ENCODE measurements at places on chromosomes 1 and 21. TPM values are rescaled to one million over a fixed set of nuclear protein-coding genes. Genes with fewer than 3 reads are reported as not detected.
A peak's percentile ranks its signal among the peaks of the same experiment; 100 is the strongest.

DNA sequence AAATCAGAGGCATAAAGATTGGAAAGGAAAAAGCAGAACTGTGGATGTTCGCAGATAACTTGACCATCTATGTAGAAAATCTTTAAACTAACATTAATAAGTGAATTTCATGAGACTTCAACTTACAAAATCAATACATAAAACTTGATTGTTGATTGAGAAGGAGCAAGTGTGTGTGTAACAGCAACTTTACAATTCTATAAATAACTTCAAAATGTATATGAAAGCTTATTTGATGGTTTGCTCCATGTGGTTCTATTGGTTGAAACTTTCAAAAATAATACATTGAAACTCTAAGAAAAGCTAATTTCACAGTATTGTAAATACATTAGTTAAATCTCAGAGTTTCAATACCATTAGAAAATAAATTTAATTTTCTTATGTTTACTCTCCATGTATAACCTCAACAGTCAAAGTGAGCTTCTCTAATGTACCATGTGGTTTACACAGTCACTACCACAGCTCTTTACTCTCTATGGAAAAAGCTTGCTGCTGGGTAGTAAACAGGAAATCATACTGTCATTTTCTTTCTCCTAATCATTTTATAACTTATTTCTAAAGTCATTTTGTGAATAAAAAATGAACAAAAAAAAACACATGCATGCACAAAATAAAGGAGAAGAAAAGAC, 12.0 kb downstream of the AKT3 start:
- H3K27me3 ChIP-seq: no peaks in the 10 kb centered on the region
- H3K27ac ChIP-seq: no peak overlapping the region
- H3K36me3 ChIP-seq: peaks cover 3% of the 10 kb centered on the region
- no peaks in the 10 kb centered on the region for H3K4me1 ChIP-seq
- no peak overlapping the region for H3K4me3 ChIP-seq
- no peak for DNase-seq

DNA sequence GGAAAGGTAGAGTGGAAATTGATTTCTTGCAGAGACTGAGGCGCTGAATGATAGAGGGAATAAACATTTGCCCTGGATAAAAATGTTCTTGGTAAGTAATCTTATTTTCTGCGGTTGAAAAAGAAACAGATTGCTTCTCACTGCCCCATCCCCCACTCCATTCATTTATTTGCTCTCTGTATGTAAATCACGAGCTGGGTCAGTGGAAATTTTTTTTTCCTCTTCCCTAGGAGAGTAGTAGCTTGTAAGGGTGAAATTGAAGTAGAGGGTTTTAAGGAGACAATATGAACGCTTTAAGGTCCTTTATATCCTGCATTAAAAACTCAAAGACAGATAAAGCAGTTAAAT, 1.4 kb upstream of the BRINP3 start:
- peaks cover 6% of the 10 kb centered on the region for H3K4me1 ChIP-seq
- H3K36me3 ChIP-seq: no peaks in the 10 kb centered on the region
- no peak overlapping the region for H3K27ac ChIP-seq
- H3K4me3 ChIP-seq: peak overlapping the region; percentile 52
- no peak for DNase-seq

DNA sequence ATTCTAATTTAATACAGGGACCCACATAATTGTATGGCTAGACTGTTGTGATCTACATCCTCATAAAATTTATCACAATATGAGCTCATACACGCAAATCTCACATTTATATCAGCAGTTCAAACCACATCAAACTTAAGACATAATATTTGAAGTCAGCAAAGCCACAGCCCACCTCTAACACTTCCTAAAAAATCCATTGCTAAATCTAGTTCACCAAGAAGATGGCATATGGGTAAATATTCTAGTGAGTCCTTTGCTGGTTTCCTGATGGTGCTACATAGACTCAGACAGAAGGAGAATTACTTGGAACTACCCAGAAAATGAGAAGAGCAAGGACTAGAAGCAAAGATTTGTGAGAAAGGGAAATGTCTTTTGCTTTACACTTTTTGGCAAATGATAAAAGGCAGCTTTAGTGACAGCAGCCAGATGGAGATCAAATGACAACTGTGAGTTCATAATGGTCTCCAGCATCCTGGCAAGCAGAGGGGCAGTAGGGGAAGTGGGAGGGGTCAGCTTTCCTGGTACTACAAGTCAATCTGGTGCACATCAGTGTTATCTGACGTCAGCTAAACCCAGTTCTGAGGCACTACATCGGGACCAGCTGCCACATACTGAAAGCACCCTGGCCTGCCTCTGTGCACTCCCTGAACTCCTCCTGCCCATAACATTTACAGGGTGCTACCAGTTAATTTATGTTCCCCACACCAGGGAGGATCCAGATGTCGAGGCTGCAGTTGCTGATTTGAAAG, 10.6 kb upstream of the GADD45A start:
- H3K27me3 ChIP-seq: no peaks in the 10 kb centered on the region
- DNase-seq: peak; percentile 66

DNA sequence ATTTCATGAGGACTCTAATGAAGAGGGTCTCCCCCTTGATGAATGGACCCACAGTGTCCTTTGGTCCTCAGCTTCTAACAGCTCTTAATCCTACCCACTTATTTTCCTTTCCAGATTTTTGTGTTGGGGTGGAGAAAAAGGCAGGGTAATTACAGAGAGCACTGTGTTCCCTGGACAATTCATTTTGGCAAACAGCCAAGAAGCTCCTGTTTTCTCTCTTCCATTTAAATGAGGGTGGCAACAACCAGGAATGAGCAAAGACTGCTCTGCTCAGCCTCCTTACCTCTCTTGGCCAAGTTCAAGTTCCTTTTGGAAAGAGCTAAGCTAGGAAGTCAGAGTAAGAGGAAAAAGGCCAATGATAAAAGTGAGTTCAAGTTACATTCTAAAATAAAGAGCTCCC, 11.9 kb downstream of the XKR8 start:
- H3K27ac ChIP-seq: no peak overlapping the region
- H3K27me3 ChIP-seq: no peaks in the 10 kb centered on the region
- peaks cover 16% of the 10 kb centered on the region for H3K36me3 ChIP-seq
- no peak overlapping the region for H3K4me3 ChIP-seq
- H3K4me1 ChIP-seq: peaks cover 14% of the 10 kb centered on the region

GRCh38 chr1:1165900-1166421, 7.7 kb upstream of the TTLL10 start:
- H3K4me3 ChIP-seq: no peak overlapping the region
- H3K4me1 ChIP-seq: no peaks in the 10 kb centered on the region
- no peaks in the 10 kb centered on the region for H3K36me3 ChIP-seq
- no peak overlapping the region for H3K27ac ChIP-seq

DNA sequence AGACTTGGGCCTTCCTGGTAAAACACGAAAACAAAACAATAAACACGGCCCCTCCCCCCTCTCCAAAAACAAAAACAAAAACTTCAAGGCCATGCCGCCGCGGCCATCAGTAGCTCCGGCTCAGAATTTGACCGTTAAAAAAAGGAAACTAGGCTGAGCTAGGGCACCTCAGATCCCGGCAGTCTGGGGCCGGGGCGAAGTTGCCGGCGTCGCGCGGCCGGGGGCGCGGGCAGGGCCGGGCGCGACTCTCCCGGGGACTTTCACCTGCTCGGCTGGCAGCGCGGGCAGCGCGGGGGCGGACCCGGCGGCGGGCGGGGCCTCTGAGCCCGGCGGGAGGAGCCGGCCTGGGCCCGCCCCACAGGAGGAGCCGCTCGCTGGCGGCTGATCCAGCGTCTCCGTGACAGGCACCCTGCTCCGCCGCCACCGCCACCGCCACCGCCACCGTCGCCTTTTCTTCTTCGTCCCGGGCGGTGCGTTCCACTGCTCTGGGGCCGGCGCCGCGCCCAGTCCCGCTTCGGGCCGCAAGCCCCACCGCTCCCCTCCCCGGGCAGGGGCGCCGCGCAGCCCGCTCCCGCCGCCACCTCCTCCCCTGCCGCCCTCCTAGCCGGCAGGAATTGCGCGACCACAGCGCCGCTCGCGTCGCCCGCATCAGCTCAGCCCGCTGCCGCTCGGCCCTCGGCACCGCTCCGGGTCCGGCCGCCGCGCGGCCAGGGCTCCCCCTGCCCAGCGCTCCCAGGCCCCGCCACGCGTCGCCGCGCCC, at the start of gene NOS1AP:
TSS of gene NOS1AP (plus strand) at position 358 of the 760 bp plus-strand sequence. CDS start 487 bp downstream, outside the sequence.
- no peaks in the 10 kb centered on the region for H3K4me1 ChIP-seq
- peak within 1 kb of the TSS; percentile 74 for H3K27ac ChIP-seq
- peak within 1 kb of the TSS; percentile 61 for H3K4me3 ChIP-seq
- peak; percentile 65 for DNase-seq

DNA sequence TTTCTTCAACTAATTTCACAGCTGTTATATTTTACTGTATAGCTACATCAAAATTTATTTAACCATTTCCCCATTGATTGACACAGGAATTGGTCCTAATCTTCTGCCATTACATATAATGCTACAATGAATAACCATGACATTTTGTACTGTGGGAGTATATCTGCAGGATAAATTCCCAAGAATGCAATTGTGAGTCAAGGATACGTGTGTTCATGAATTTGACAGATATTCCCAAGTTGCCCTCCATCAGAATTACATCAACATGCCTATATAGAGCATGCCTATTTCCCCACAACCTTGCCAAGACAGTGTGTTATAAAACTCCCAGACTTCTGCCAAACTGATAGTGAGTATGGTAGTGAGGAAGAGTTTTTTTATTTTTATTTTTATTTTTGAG, 2.7 kb upstream of the TIE1 start:
- no peak overlapping the region for H3K27ac ChIP-seq
- H3K4me3 ChIP-seq: no peak overlapping the region
- H3K36me3 ChIP-seq: no peaks in the 10 kb centered on the region
- H3K4me1 ChIP-seq: peaks cover 58% of the 10 kb centered on the region

- H3K36me3 ChIP-seq: no peaks in the 10 kb centered on the region
- no peaks in the 10 kb centered on the region for H3K4me1 ChIP-seq
- DNase-seq: no peak
- no peaks in the 10 kb centered on the region for H3K27me3 ChIP-seq
- peak overlapping the region; percentile 40 for H3K27ac ChIP-seq
These were observed 58.8 kb upstream of the MAN1A2 start for GRCh38 chr1:117308311-117308916.

GRCh38 chr1:168466092-168466713, 77.6 kb downstream of the XCL2 start:
- no peaks in the 10 kb centered on the region for H3K27me3 ChIP-seq
- no peak for DNase-seq
- H3K36me3 ChIP-seq: no peaks in the 10 kb centered on the region
- peaks cover 21% of the 10 kb centered on the region for H3K4me1 ChIP-seq
- no peak overlapping the region for H3K27ac ChIP-seq

DNA sequence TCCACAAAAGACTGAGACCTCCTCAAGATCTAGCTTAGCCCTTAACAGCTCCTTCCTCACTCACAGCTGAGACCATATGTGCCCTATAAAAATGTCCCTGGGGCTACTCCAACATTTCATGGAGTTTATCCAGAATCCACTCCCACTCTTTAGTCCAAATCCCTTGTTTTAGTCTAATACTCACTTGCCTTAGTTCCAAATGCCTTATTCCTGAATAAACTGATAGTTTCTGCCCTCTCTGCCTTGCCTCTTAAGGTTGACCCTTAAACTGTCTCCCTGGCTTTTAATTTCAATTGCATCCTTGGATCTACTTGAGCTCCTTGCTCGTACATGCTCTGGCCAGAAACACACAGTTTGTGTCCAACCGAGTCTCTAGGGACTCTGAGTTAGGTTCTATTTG, 47.3 kb upstream of the LYPLAL1 start:
- H3K36me3 ChIP-seq: no peaks in the 10 kb centered on the region
- H3K4me1 ChIP-seq: no peaks in the 10 kb centered on the region
- H3K27ac ChIP-seq: no peak overlapping the region
- H3K27me3 ChIP-seq: no peaks in the 10 kb centered on the region
- H3K4me3 ChIP-seq: no peak overlapping the region

DNA sequence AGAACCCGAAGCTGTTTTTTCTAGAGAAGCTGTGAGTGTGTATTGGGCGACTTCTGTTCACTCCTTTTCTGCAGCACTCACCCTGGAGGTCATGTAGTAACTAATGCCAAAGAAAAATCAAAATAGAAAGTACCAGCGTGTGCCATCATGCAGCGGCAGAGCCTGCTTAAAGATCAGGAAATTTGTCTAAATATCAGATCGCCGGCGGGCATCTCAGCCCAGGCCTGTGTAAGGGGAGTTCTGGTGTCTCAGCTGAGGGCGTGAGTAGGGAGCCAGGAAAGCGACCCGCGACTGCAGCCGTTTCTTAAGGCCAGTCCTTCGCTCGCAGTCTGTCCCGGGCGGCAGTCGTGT, 768 bp downstream of the EDARADD start:
- H3K36me3 ChIP-seq: no peaks in the 10 kb centered on the region
- no peak for DNase-seq
- H3K4me1 ChIP-seq: no peaks in the 10 kb centered on the region
- H3K27me3 ChIP-seq: no peaks in the 10 kb centered on the region

DNA sequence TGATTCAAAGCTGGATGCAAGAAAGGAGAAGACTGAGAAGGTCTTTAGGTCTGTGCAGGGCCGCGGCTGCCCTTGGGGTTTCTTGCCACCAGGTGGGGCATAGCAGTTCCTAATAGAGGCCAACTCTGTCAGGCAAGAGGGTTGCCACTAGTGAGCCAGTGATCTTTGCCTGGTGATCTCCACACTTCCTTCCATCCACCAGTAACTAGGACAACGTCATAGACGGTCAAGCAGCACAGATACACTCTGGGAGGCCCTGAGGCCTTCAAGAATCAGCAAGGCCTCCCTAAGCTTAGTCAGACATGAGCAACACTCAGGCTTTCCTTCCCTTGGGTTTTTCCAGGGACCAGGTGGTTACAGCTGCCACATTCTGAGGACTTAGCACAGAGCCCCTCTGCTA, 32.9 kb upstream of the ATP2B4 start:
- no peak for DNase-seq
- H3K36me3 ChIP-seq: no peaks in the 10 kb centered on the region
- H3K4me1 ChIP-seq: no peaks in the 10 kb centered on the region

GRCh38 chr1:226498640-226499008, 49.9 kb upstream of the STUM start:
- no peak for DNase-seq
- no peaks in the 10 kb centered on the region for H3K27me3 ChIP-seq
- no peaks in the 10 kb centered on the region for H3K36me3 ChIP-seq
- H3K27ac ChIP-seq: no peak overlapping the region
- H3K4me3 ChIP-seq: no peak overlapping the region

DNA sequence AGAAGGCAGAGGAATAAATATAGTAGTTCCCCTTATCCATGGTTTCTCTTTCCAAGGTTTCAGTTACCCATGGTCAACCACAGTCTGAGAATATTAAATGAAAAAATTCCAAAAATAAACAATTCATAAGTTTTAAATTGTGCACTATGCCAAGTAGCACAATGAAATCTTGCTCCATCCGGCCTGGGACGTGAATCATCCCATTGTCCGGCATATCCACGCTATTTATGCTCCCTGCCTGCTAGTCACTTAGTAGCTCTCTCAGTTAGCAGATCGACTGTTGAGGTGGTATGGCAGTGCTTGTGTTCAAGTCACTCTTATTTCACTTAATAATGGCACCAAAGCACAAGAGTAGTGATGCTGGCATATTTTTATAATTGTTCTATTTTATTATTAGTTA, 58.6 kb upstream of the ARHGAP29 start:
- H3K27me3 ChIP-seq: no peaks in the 10 kb centered on the region
- H3K27ac ChIP-seq: peak overlapping the region; percentile 37
- no peaks in the 10 kb centered on the region for H3K36me3 ChIP-seq

The VCAM1 gene
- total RNA-seq: 7.0 TPM

The ACTN2 gene
- 1,486 TPM for total RNA-seq

The AJAP1 gene
- 0.04 TPM for total RNA-seq

The PBX1 gene
- total RNA-seq: 37.4 TPM

The CCDC181 gene
- 1.9 TPM for total RNA-seq

The PFKFB2 gene
- total RNA-seq: 11.8 TPM

Measured in right atrium auricular region (tissue), 2 donors.